Left renal pelvis (tissue), 4 donors: ENCODE measurements at places on chromosomes 4 and X. TPM values are rescaled to one million over a fixed set of nuclear protein-coding genes. Genes with fewer than 3 reads are reported as not detected.

The AKAP4 gene
- 0.11 TPM for polyA plus RNA-seq

The RCHY1 gene
- polyA plus RNA-seq, result 57.1 TPM

The SYTL4 gene
- 22.8 TPM for polyA plus RNA-seq

The AREG gene
- not detected for polyA plus RNA-seq

The TLR2 gene
- polyA plus RNA-seq, result 5.5 TPM

The RASSF6 gene
- 6.2 TPM for polyA plus RNA-seq

The TRIM61 gene
- 3.3 TPM for polyA plus RNA-seq

The SSX2B gene
- polyA plus RNA-seq, result not detected
